ENCODE measurements at places on chromosomes 6 and 20. TPM values are rescaled to one million over a fixed set of nuclear protein-coding genes. Genes with fewer than 3 reads are reported as not detected.
A peak's percentile ranks its signal among the peaks of the same experiment; 100 is the strongest.

GRCh38 chr6:166629628-166630027, 2.6 kb upstream of the RPS6KA2 start:
- DNase-seq: no peak

- no peak for DNase-seq
These were observed 52.3 kb downstream of the HBS1L start for GRCh38 chr6:135002229-135002844.

DNA sequence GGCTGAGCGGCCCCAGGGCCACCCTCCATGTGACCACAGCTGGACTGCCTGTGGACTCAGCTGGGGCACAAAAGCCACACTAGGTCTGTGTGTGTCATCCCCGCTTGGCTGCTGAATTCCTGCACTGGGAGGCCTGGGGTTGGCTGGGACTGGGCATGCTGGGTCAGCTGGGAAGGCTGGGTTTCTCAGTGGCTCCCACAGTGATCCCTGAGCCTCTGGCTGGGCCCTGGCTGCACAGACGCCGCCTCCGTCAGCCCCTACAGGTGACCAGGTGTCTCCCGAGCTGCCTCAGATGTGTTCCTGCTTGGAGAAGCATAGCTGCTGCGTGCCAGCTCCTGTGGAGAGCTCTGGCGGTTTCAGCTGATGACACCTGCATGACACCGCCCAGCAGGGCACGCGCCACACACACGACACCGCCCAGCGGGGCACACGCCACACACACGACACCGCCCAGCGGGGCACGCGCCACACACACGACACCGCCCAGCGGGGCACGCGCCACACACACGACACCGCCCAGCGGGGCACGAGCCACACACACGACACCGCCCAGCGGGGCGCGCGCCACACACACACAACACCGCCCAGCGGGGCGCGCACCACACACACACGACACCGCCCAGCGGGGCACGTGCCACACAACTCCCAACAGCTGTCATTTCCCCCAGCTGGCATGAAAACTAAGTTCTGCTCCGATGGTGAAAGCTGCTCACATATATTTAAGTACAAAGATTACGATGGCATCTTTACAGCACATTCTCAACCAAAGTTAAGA, 88.8 kb downstream of the TAF4 start:
- no peak for DNase-seq

GRCh38 chr6:136921936-136922684, at the start of gene SLC35D3:
SLC35D3 (plus strand) TSS chr6:136922301; CDS start chr6:136922429, 128 bp downstream.
- no peak for DNase-seq

- DNase-seq: no peak
These were observed 1.7 kb upstream of the MYB start for GRCh38 chr6:135179372-135179771.

DNA sequence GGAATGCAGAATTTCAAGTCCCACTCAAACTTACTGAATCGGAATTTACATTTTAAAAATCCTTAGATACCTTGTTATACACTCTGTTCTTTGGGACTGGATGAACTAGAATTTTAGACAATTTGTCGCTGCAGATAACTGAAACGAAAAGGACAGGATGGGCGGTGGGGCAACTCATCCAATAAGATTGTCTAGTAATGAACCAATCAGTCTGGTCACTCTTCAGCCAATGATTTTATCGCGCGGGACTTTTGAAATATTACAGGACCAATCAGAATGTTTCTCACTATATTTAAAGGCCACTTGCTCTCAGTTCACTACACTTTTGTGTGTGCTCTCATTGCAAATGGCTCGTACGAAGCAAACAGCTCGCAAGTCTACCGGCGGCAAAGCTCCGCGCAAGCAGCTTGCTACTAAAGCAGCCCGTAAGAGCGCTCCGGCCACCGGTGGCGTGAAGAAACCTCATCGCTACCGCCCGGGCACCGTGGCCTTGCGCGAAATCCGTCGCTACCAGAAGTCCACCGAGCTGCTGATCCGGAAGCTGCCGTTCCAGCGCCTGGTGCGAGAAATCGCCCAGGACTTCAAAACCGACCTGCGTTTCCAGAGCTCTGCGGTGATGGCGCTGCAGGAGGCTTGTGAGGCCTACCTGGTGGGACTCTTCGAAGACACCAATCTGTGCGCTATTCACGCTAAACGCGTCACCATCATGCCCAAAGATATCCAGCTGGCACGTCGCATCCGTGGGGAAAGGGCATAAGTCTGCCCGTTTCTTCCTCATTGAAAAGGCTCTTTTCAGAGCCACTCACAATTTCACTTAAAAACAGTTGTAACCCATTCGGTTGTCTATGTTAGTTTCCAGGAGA, 41.9 kb upstream of the HFE start:
- DNase-seq: peak; percentile 94

- no peak for DNase-seq
These were observed 15.4 kb upstream of the HIVEP1 start for GRCh38 chr6:11996751-11997150.

DNA sequence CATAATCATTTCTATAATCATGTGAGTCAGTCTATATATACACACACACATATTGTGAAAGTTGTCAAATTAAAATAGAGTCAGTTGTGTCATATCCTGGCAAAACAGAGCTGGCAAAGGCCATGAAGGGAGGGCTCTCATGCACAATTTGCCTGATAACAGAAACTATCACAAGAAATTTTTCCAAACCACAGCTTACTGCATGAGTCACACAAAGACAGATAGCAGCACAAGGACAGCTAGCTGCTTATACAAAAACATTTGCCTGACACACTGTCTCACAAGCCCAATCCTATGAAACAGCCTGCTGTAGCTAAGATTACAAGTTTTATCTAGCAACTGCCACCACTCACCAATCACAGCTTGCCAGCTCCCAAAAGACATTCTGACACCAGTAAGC, 848.5 kb upstream of the MAN1A1 start:
- DNase-seq: no peak

DNA sequence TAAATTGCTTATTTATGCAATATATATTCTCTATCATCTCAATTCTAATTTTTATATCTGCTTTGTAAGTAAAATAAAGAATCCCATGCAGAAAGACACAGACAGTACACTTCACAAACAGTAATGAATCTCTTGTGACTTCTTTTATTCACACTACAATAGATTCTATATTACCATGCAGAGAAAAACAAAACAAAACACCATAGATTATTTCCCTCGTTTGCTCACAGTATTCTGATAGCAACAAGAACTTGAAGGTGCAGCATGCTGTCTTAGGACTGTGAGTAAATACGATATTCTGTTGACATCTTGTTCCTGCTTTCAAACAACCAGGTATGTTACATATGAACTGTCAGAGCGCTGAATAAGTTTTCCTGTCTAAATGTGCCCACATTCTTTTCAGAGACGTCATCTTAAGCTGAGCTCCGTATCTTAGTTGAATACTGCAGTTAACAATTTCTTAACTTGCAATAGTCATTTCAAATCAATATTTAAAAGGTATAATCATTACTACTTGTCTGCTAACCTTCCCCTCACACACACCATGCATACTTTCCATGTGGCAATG, 140.1 kb downstream of the BTBD9 start:
- no peak for DNase-seq

- DNase-seq: no peak
These were observed 1127.3 kb downstream of the EPHA7 start for GRCh38 chr6:92292067-92292466.

DNA sequence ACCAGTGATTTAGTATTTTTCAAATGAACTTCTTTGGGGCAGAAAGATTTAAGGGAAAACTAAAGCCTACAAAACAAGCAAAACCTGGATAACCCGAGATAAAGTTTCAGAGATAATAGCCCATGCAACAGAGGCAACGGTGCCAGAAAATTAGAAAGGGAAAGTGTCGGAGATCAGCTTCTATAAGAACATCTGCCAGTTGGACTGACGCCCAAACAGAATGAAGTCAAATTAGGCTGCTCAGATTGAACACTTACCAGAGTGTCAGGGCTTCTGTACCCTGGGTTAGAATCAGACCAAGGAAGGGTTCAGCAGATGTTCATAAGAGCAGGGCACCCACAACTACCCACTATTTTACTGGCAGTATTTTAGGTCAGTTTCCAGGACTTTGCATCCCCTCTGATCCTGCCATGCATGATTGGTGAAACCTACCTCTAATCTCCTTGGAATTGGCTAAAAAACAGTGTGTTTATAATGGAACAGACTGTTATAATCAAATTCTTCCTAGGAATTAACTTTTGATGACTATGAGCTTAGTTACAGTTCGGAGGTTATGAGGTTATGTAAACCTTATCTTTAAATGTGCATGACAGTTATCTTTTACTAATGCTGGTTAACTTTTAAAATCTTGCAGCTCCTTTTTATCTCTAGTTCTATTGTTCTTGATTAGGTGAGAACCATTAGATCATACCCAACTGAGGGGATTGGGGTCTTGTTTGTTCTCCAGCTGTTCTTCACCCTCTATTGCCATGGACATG, 13.1 kb downstream of the BMP2 start:
- DNase-seq: no peak

DNA sequence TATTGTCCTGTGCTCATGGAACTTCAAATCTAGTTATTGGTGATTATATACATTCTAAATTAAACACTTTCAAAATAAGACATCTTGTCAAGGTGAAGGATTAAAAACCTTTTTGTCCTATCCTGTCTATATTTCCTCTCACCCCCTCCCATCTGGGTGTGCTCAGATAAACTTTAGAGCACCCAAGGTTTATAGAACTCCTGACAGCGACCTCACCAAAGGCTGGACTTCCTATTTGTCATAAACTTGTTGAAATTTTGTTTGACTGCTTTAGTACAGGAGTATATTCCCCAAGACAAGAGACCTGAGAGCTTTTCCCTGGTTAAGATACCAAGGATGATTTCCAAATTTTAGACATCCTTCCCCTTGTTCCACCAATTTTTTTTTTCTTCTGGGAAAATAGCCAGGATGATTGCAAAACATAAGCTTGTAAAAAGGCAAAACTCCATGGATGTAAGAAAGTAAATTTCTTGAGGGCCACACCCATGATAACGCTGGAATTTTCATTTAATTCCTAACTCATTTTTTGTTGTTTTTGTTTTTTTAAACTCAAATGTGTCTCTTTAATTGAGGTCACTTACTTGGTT, 33.0 kb downstream of the CARMIL1 start:
- no peak for DNase-seq

GRCh38 chr6:22764496-22764895, 195.1 kb downstream of the HDGFL1 start:
- no peak for DNase-seq

DNA sequence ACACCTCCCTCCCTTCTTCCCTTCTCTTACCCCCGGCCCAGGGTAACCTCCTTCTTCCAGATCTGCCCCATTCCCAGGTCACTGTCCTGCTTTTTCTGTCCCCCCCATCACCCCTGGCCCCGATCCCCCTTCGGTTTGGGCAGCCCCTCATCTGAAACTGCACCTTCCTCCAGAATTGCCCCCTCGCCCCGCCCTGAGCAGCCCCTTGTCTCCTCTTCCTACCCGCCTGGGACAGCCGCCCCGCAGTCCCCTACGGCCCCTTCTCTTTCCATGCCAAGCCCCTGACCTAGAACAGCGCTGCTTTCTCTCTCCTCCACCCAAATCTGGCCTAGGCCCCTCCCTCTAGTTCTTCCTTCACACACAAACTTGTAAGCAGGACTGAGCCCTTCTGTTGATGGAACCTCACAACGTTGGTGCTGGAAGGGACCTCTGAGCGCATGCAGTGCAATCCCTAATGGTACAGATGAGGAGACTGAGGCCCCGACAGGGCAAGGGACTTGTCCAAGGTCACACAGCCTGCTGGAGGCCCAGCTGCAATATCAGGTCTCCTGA, 630 bp downstream of the PPP2R5D start:
- no peak for DNase-seq

DNA sequence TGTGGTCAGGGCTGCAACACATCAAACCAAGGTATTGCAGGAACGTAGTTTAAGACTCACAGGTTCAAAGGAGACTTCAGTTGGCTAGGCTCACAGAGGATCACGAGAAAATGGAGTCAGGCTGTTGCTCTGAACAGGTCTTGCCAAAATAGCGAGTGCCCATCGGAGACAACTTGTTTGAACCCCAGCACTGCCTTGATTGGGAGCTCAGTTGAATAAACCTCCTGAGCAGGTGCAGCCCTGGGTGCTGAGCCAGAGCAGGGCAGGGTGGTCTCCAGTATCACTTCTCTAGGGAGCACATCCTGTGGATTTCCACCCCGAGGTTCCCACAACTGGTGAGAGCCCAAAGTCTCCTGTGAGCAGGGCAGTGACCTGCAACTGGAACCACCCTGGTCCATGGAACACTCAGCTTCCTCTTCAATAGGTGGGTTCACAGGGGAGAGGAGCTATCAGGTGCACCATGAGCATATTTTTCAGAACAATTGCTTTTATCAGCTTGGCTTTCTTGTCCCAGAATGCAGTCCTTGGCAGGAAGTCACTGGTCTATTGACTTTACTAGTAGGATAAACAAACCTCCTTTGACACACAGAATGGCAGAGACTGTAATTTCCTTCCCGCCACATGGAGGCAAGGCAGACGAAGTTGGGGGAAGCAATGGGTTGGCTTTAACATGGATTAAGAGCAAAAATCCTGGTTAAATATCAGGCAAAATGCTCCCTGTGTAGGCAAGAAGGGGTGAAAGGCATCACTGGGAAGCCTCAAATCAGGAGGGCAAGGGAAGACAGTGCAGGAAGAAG, 267.7 kb upstream of the FOXQ1 start:
- peak; percentile 70 for DNase-seq

- DNase-seq: no peak
These were observed 184.8 kb upstream of the SASH1 start for GRCh38 chr6:148157841-148158240.

DNA sequence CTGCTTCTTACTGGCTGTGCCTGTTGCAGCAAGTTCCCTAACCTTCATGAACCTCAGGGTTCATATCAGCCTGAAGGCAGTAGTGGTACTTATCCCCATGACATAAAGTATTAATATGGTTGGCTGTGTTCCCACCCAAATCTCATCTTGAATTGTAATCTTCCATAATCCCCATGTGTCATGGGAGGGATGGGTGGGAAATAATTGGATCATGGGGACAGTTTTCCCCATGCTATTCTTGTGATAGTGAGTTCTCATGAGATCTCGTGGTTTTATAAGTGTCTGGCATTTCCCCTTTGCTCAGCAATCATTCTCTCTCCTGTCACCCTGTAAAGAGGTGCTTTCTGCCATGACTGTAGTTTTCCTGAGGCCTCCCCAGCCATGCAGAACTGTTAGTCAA, 61.8 kb downstream of the FAM229B start:
- DNase-seq: no peak

- DNase-seq: peak; percentile 82
These were observed 330.1 kb downstream of the RIMS1 start for GRCh38 chr6:72216222-72217068.

The MEP1A gene
- not detected for total RNA-seq

The C20orf202 gene
- 0.66 TPM for total RNA-seq

The KHDC1L gene
- total RNA-seq: not detected

The SALL4 gene
- total RNA-seq: 0.20 TPM

The DAAM2 gene
- 12.5 TPM for total RNA-seq

The GHRH gene
- total RNA-seq: not detected

The SYTL3 gene
- 4.1 TPM for total RNA-seq

Data from mucosa of gallbladder (tissue), 1 donor.